ENCODE measurements at places on chromosomes 6 and 20.
A peak's percentile ranks its signal among the peaks of the same experiment; 100 is the strongest.

DNA sequence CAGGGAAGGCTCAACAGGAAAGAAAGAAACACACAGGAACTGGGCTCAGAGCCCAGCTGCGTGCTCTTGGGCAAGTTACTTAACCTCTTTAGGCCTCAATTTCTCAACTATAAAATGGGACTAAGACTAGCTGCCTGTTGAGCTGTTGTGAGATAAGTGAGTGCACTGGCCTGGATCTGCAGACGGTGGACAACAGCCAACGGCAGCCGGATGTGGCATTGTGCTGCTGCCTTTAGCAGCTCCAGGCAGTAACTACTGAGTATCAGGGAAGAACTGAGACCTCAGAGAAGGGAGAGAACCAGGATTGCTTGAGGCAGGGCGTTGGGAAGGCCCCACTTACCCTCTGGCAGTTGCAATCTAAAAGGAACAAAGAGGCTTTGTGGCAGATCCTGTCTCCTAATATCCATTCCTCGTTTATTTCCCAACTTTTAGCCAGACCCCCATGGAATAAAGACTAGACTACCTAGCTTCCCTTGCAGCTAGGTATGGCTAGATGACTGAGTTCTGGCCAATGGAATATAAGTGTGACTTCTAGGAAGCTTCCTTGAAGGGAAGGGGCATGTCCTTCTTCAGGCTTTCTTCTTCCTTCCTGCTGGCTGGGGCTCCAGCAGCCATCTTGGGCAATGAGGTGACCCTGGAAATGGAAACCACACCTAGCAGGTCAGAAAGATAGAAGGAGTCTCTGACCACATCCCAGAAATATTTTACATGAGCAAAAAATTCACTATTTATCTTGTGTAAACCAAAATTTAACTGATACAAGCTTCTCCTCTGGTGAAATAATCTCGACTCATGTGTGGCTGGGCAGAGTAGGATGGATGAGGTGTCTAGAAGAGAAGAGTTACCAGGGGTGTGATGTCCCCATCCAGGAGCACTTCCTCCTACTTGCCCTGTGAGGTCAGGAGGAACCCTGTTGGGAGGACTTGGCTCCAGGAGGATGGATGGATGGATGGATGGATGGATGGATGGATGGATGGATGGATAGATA, 67.6 kb downstream of the MRPL14 start:
- peak; percentile 93 for DNase-seq

GRCh38 chr6:1636272-1636825, 26.6 kb downstream of the FOXC1 start:
- DNase-seq: no peak

DNA sequence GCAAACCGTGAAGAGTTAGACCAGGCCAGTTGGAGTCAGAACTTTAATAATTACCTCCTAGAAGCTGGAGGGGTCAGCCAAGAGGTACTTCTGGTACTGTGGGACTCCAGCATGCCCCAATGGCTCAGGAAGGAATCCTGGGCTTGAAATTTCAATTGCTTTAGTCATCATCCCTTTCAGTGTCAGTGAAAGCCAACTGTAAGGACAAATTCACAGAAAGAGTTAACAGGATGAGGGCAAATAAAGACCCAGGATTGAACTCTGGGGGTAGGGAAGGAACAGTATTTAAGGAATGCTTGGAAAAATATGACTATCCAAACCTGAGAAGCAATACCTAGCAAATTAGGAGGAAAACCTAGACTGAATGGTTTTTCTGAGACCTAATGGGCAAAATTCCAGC, 735.1 kb upstream of the MARCKS start:
- peak; percentile 88 for DNase-seq

GRCh38 chr6:151765444-151765886, 42.0 kb upstream of the ESR1 start:
- DNase-seq: peak; percentile 97

- no peak for DNase-seq
Observed at GRCh38 chr20:41261260-41261659, 56.3 kb downstream of the ZHX3 start.

DNA sequence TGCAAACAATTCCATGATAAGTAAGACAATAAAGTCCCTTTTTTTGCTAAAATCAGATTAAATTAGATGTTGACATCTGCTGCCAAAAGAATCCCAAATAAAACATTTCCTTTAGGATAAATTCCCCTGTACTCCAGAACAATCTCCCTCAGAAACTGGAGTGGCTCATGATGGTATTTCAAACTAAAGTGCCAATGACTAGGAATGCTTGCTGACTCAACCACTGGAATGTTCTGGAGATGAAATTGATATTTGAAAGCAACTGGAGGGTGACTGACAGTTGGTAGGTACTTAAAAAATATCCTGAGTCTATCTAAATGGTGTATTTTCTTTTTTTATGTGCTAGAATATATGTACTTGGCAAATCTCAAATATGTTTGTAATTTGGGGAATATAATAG, 350.1 kb upstream of the TSHZ2 start:
- DNase-seq: no peak
